Activated T-cell treated with anti-CD3 and anti-CD28 coated beads for 1 hour (primary cell): ENCODE measurements at places on chromosomes 5 and 9.

- no peak for DNase-seq
Observed at GRCh38 chr5:123987956-123988355, 476.0 kb downstream of the CSNK1G3 start.

- no peak for DNase-seq
Observed at GRCh38 chr9:89929673-89930480, 325.1 kb downstream of the GADD45G start.

- no peak for DNase-seq
Observed at GRCh38 chr5:119347991-119348390, 7.8 kb upstream of the TNFAIP8 start.

DNA sequence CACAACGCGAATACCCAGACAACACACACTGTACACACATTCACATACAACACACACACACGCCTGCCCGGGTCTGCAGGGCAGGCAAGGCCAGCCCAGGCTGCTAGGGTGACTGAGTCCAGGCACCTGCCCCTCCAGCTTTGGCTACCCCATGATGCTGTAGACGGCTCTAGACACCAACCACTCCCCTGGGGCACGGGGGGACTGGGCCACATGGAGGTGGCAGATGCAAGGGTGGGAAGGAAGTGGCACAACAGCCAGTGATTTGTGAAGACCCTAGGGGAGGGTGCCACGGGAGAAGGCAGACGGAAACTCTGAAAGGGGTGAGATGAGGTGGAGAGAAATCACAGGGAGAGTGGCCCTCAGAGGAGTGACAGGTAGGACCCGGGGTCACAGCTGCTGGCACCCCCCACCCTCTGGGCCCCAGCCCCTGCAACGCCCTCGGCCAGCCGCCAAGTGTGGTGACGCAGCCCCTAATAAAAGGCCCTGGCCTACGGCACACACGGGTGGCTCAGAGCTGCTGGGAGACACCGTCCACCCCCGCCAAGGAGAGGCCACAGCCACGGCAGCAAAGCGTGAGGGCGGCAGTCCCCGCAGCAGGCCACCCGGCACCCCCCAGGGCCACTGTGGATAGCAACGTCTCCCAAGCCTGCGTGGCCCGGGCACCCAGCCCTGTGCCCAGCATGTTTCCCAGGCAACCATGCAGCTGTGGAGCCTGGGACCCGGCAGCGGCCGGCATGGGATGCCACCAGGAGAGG, 6.6 kb upstream of the CCDC187 start:
- DNase-seq: no peak

DNA sequence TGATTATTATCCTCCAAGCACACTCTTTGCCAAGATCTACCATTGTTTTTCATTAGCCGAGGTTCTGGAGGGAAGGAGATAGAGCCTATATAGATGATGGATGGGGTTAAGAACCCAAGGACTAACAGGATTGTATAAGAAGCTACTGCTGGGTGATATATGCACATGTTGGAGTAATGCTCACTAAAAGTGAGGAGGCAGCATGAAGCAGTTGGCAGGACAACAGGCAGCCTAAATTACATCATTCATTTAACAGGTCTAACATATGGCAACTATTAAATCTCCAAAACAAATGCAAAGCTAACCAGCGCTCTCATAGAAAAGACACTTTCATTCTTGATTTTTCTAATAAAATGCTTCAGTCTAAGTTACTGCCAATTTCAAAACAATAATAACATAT, 293.2 kb downstream of the EPB41L4A start:
- no peak for DNase-seq

DNA sequence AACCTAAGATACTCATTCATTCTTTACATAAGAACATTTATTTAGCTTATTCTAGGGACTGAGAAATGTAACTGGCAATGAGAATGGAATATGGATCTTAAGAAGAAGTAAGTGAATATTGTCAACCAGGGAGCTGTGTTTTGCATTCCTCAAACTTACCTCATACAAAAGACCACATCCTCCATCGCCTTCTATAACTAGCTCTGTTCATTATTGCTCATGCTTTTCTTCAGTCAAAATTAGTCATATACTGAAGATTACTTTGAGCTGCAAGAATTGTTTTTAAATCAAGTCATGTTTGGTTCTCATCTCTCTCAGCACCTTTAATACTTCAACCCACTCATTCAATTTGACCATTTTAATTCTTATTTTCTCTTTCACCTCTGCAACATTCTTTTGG, 140.3 kb upstream of the RASA1 start:
- no peak for DNase-seq

DNA sequence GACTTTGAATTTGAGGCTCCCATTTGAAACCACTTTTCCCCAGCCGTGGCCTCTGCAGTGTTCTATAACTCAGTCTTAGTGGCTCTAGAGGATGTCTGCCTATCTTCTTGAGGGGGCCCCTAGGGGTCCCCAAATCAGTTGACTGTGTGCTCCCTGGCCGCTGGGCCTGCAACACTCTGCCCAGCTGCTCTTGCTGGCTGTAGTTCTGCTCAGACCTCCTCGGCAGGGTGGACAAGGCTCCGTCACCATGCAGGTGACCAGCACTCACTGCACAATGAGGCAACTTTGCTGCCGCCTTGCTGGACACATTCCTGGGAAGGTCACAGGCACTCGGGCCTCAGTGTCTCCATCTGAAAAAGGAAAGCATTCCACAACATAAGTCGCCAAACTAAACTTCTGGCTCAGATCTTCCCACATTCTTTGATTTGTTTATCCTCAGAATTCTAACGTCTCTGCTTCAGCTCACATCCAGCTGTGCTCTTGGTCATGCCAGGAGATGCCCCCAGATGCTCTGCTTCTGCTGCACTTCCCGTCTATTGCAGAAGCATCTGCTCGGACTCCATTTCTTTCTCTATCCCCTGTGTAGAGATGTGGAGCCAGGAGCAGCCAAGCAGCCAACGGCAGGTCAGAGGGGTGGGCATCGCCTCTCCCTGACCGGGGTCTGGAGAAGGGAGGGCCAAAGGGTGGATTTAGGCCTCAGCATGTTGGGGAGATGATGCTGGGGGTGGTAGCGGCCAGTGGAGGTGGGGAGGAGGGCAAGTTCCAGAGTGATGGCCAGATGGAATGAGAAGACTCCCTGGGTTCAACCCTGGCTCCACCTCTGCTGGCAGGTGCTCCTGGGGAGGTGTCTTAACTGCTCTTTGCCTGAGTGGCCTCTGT, 133.6 kb downstream of the MVB12B start:
- no peak for DNase-seq

- DNase-seq: no peak
Observed at GRCh38 chr5:58648846-58649245, 66.0 kb downstream of the RAB3C start.

GRCh38 chr9:72721067-72721466, 199.7 kb downstream of the TMC1 start:
- no peak for DNase-seq

DNA sequence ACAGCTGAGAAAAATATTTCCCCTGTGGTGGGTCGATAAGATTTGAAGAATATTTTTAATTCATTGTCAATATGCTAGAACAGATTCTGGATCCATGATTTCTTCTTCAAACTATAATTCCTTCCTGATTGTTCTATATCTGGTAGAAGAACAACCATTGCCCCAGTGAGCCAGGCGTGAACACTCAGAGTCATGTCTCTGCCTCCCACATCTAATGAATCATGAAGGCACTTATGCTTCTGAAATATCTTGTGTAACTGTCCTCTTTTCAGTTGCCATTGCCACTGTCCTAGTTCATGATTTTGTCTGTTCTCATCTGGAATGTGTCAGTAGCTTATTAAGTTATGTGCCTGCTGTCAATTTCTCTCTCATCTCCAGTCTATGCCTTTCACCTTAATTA, 40.0 kb downstream of the GABRG2 start:
- no peak for DNase-seq

- DNase-seq: no peak
Observed at GRCh38 chr5:80193401-80193800, 62.4 kb downstream of the SERINC5 start.

DNA sequence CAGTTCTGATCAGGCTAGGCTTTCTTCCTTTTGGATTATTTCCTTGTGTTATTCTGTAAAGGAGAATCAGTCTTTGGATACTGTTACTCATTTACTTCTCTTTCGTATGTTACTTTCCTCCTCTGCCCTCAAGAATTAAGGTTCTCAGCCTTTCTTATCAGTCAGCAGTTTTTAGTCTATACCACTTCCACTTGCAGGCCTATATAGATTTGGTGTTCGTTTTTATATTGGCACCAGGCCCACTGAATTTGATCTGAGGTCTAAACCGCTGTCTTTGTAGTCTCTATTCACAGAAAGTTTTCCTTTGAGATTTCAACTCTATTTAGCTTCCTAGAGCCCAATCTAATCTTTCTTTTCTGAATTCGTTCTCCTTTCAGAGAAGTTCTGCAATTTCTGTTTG, 62.8 kb downstream of the ERBIN start:
- no peak for DNase-seq

DNA sequence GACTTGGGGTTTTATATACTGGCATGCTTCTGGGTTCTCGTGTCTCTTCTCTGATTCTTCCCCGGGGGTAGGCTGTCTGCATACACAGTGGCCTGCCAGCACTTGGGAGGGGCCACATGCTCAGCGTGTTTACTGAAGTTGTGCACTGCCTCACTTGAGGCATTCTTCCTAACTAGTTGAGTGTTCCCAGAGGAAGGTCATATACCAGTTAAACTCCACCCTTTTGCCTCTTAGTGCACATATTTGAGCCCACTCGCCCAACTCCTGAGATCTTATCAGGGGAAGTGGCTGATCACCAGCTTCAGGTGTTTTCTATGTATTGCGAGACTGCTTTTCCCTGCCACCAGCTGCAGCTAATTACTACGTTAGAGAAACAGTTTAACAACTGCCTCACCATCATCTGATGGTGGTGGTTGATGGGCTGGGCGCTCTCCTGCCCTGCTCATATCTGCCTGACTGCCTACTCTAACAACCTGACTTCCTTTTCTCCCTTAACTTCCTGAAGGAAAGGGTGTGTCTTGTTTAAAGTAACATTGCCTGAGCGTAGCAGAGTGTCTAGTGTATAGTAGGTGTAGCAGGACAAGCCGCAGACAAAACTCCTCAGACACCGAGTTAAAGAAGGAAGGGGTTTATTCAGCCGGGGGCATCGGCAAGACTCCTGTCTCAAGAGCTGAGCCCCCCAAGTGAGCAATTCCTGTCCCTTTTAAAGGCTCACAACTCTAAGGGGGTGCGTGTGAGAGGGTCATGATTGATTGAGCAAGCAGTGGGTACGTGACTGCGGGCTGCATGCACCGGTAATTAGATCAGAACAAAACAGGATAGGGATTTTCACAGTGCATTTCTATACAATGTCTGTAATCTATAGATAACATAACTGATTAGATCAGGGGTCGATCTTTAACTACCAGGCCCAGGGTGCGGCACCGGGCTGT, 60.1 kb upstream of the CLINT1 start:
- no peak for DNase-seq

DNA sequence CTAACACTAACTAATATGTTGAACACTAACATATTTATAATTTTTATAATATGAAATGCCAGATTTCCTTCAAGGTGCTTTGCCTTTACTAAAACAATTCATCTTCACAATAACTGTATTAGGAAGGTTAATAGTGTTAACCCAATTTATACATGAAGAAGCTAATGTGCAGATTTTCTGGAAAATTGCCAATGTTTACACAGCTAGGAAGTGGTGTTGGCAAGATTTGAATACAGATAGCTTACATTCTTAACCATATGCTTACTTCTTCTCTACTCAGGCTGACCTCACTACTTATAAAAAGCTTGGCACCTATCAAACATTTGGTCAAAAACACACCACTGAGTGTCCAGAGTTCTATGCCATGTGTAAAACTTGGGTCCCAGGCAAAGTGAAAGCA, 445.4 kb upstream of the ITGA1 start:
- DNase-seq: no peak

DNA sequence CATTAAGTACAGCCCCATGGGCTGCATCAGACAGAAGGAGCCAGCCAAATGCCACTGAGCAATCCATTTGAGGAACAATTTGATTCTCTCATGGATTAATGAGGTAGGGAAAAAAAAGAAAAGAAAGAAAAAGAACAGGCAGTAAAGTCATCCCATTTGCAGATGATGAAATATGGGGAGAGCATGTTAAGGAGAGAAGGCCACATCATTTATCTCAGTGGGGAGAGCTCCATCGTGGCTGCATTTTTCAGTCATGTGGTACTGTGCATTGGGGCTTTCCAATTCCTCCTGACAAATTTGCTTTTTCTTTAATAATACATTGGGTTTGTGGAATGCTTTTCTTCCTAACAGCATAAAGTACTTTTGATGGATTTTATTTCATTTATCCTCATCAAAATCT, 375.2 kb upstream of the TLE4 start:
- no peak for DNase-seq

GRCh38 chr5:172525996-172526360, 71.7 kb upstream of the SH3PXD2B start:
- DNase-seq: no peak

- no peak for DNase-seq
Observed at GRCh38 chr5:151431666-151432065, 15.7 kb upstream of the SLC36A1 start.

DNA sequence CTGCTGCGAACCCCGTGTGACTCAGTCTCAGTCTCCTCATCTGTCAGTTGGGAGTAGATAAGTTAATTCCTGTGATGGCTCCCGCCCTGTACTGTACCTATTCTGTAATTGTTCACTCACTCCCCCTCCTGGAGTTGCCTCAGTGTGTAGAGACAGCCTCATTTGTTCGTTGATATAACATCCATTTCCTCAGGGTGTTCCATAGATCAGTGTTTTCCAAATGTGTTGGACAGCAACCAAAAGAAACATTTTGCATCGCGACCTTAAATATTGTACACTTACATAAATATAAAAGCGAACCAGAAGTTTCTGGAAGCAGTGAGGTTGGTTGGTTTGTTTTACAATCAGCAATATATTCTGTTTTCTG, 698 bp downstream of the NFX1 start:
- no peak for DNase-seq

DNA sequence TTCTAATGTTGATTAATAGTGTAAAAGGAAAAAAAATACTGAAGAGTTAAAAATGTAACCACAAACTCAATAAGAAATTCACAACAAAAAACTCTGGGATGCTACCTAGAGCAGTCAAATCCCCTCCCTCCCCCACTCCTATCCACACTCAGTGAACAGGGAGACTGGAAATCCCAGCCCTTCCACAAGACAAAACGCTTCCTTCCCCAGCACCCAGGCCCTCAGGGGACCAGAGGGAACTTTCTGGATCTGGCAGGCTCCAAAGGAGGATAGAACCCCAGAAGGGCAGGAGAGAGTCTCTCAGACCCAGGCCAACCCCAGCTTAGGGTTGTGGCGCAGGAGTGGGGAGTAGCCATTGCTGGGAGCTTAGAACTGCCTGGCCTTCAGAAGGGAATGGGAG, 55.0 kb downstream of the DCP2 start:
- no peak for DNase-seq
